ENCODE measurements at places on chromosomes 1 and 21.

DNA sequence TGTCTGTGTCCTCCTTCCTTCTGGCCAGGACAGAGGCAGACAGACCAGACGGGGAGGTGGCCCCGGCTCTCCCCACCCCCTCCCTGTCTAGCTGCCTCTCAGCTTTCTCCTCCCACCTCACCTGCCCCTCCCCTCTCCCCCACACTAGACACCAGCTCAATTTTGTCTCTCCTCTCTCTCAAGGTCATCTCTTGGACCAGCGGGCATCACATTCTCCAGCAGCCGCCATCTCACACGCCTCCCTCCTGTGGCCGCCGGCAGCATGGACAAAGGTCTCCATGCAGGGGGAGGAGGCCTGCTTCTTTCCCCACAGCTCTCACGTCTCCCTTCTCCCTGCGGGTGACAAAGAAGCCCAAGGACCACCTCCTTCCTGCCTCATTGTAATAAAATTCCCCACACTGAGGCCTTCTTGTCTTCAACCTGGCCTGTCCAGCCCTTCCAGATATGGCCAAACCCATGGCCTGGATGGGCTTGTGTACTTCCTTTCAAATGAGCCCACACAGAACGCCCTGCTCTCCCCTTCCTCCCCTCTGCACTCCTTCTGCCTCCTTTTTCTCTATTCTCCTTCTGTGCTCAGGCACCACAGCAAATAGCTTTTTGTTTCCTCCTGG lies 14.6 kb downstream of the OPTC start:
- DNase-seq: no peak

GRCh38 chr1:27552911-27553420 lies 51.0 kb downstream of the AHDC1 start:
- DNase-seq: no peak

GRCh38 chr1:194068446-194069167 lies 882.2 kb upstream of the B3GALT2 start:
- DNase-seq: no peak

DNA sequence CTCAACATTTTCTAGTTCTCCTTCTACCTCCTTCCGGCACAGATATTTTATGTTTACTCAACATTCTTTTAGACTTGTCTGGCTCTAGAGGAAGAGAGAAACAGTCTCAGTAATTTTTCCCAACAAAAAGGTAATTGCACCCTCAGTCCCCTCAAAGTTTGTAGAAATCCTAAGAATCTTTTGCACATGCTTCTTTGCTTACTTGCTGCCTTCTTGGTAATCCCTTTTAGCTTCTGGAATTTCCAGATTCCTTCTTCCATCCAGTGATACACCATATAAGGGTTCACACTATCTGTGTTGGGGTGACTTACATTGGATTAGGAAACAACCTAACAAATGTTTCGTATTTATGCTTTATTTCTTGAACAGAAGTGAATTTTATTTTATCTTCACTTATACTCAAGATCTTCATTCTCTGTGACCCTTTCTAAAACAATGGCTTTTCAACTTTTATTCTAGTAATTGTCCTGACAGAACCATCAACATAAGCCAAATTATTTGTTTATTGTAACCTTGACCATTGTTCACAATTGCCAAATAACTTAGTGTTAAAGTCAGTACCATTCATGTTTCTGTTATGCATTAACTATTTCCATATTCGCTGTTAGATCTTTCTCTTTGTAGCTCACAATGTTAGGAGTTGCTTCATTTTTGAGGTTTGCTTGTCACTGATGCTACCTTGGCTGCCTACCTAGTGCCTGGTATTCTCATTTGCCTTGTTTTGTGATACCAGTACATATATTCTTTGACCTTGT lies 238.1 kb downstream of the HMCN1 start:
- peak; percentile 85 for DNase-seq

GRCh38 chr1:91778964-91779363 lies 107.0 kb downstream of the TGFBR3 start:
- no peak for DNase-seq

GRCh38 chr21:31714741-31715365 lies 17.1 kb downstream of the SCAF4 start:
- DNase-seq: no peak

DNA sequence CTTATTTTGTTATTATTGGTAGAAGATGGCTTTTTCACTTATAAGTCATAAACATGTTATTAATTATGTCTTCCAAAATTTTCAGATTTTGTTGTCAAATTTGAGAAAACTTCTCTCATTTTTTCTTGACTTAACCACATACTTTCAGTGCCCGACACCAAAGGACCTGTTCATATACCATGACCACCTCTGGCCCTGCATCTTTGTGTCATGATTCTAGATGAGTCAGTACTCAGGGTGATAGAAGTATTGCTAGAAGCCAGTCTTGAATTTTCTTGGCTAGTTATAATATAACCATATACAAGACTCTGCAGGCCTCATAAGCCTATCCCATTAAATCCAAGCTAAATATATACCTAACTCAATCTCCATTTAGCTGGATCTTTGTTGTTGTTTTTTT lies 35.4 kb upstream of the DPH5 start:
- no peak for DNase-seq

DNA sequence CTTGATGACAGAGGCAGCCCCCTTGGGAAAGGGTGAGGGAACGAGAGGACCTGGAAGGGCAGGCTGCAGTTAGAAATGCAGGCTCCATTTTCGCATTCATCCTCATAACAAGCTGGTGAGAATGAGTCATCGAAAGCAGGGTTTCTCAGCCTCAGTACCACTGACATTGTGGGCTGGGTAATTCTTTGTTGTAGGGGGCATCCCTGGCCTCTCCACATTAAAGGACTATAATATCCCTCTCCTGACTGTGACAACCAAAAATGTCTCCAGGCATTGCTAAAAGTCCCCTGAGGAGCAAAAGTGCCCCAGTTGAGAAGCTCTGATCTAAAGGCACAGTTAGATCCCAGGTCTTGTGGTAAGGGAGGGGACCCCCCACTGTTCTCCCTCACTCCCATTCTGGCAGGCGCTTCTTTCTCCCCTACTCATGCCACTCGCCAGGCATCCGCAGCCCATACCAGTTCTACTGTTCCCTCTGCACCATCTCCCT lies 20.4 kb downstream of the KCNN3 start:
- no peak for DNase-seq

DNA sequence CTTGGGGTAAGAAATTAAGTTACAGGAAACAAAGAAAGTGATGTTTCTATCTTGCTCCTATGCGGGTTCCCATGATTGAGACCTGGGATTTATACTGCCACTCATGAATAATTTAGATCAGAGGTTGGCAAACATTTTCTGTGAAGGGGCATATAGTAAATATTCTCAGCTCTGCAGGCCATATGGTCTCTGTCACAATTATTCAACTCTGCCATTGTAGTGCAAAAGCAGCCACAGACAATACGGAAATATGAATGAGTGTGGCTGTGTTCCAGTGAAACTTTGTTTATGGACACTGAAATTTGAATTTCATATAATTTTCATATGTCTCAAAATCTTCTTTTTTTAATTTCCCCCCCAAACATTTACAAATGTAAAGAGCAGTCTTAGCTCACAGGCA lies 127.2 kb downstream of the FOXD2 start:
- DNase-seq: no peak

DNA sequence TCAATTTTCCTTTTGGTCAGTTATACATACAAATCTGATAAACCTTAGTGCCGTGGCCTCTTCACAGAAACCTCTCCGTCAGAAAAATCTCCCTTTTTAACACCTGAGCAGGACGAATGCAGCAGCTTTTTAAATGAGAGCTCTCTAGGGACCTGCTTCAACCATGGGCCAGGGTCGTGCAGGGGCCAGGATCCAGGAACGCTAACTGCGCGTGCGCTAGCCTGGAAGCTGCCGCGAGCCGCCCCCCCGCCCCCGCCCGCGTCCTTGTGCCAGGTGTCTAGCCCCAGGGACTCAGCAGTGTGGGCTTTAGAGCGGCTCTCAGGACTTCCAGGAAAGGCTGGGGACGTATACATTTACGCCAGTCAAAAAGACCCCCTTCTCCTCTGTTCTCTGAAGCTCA lies 136.8 kb upstream of the FMN2 start:
- DNase-seq: no peak

DNA sequence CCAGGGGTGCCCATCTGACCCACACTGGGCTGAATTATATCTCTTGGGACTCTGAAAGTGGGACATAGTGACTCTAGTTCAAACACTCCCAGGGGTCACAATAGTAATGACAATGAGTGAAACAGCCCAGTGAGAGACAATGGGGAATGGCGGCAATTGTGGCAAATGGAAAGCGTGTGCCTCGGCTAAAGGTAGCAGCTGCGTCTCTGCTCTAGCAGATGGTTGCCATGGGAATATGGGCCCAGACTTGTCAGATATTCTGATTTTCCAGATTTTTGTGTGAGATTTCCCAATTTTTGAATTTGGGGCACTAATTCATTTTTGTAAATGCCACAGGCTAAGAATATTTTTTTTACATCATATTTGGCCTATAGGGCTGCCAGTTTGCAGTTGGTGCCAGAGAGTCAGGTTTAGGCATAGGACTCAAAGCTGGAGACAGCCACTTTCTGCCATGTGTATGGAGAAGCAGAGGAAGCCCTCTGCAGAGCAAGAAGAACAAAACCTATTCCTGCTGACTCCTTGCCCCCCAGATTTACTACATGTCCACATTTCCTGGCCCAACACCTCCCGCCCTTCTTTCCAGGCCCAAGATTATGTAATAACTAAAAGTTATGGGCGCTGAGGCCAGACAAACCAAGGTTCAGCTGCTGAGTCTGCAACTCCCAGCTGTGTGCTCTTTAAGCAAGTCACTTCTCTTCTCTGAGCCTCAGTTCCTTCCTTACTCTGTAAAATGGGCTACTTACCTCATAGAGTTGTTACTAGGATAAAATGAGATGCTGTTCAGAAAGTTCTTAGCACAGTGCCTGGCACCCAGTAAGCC lies 21.6 kb upstream of the PTP4A2 start:
- DNase-seq: no peak

DNA sequence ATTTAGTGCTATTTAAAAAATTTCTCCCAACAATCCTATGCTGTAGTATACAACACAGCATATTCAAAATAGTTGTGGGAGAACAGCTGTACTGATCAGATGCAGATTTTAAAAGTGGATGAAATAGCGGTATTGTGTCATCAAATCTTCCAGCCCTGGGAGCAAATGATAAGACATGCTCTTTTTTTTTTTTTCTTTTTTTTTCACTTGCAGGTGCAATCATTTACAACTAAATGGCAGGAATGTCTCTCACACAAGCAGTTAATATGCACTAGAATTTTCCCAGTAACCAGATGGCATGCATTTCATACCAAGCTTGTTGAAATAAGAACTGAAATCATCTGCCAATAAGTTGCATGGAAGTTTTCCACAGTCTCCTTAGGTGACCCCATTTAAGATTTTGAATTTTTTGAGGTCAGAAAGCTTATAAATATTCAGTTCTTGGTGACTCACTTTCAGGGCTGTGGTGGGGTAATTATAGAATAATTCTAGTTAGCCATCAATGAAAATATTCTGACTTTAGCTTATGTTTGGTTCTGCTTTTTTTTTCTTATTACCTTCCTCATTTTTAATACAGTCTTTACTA lies 623.9 kb upstream of the NR5A2 start:
- DNase-seq: peak; percentile 85

DNA sequence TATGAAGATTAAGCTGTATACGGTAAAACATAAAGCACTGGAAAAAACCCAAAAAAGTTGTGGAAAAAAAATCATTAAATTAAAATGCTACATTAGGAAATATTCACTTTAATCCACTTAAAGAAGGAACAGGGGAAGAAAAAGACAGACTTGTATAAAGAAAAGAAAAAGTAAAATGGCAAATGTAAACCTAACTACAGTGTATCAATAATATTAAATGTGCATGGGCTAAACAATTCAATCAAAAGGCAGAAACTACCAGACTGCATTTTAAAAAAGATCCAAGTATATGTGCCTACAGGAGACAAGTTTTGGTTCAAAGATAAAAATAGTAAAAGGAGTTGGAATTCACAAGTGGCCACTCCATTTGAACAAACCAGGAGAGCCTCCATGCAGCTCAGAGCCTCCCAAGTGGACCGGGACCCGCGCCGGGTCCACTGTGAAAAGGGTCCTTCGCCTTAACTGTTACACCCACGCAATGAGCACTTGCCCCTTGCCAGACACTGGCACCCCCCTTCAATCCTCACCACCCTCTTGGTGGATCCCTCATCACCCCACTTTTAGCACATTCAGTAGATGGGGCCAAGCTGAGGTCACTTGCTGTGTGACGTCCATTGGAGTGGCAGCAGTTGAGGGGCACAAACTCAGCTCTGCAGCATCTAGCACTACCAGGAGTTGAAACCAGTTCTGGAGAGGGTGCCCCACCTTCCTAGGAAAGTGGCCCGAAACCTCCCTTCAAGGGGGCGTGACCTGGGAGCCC lies 898 bp downstream of the C1orf174 start:
- DNase-seq: peak; percentile 3

DNA sequence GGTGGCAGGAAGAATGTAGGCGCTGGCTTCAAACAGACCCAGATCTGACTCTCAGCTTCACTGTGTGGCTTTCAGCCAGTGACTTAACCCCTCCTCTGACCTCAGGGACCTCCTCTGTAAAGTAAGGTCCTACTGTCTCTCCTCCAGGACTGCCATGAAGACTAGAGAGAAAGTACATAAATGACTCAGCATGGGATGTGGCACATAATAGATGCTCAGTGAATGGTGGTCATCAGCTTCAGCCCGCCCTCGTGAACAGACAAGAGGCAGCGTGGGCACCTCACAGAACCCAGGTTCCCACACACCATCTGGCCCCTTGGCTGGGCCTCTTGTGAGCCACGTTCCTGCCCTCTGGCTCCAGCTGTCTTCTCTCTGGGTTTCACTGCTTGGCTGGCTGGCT lies 126.0 kb downstream of the SYF2 start:
- DNase-seq: no peak

- DNase-seq: peak; percentile 80
Observed at GRCh38 chr1:184973272-184974055, 844 bp downstream of the NIBAN1 start.

GRCh38 chr1:155093911-155094621 lies 15.4 kb downstream of the EFNA3 start:
- peak; percentile 35 for DNase-seq

DNA sequence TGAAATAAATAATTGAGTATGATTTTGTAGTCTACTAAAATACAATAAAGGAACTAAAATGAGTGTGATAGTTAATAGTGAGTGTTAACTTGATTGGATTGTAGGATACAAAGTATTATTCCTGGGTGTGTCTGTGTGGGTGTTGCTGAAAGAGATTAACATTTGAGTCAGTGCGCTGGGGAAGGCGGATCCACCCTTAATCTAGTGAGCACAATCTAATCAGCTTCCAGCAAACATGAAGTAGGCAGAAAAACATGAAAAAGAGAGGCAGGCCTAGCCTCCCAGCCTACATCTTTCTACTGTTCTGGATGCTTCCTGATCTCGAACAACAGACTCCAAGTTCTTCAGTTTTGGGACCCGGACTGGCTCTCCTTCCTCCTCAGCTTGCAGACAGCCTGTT lies 1716.6 kb downstream of the MRPL39 start:
- DNase-seq: no peak

Measured in fibroblast of skin of right quadriceps (primary cell).